Activated CD4-positive, alpha-beta T cell treated with anti-CD3 and anti-CD28 coated beads, Interleukin-2, Interleukin-6, amounts not matched to agents 100 ng/mL and 50 ng/mL, durations not matched to agents 16 hours and 8 hours (primary cell): ENCODE measurements at places on chromosomes 5 and 9.

DNA sequence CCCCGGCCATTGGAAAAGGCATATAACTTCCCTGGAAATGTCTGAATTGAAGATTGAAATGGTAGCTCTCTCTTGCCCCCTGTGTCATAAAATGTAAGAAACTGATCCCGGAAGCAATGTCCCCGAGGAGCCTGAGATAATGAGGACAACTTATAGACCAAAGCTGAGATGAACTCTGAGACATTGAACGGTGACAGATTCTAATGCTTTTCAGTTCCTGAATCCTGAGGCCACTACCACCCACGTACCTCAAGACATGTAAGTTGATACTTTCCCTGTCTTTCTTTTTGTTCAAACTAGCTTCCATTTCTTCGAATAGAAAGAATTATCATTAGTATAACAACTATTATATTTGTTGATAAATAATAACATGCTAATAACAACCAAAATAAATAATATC is 51.0 kb downstream of the KIF4B start:
- no peak for DNase-seq

GRCh38 chr5:127192836-127193338 is 97.7 kb upstream of the MEGF10 start:
- DNase-seq: no peak

DNA sequence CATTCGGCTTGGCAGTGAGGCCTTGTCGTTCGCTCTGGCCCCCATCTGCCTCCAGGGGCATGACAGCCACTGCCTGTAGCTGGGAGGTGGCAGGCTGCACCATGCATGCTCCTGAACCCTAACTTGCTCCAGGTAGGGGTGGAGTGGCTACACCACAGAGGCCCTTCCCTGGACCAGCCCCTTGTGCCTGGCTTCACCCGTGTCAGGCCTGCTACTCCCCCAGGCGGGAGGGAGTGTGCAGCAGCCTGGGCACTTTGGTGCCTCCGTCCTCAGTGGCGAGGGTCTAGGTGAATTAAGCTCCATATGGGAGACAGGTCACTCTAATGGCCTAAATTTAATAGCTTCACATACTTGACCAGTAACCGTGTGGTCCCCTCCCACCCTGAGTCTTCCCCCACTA is 59.4 kb upstream of the LMX1B start:
- DNase-seq: no peak

GRCh38 chr5:38540314-38540713 is 16.1 kb downstream of the LIFR start:
- DNase-seq: no peak

DNA sequence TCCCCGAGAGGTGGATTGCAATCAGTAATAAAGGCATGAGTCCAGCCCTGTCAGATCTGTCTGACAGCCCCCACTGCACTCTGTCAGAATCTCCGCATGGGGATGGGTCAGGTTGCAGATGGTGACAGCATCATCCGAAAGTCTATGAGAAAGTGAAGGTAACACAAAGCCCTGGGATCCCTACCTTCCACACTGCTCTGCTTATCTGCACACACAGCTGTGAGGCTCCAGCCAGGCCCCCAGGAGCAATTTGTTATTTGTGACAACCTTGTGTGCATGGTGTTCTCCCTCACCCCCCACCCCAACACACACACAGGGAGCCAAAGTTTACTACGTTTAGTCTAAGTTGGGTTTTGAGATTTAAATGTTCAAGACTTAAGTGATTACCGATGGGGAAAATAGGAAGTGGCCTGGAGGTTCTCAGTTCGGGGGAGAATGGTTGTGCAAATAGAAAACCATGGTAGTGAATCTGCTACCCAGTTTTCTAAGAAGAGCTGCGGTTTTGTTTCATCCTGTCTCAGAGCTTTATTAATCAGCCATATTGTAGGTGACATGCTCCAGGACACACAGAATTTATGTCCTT is 92.7 kb downstream of the SV2C start:
- peak; percentile 69 for DNase-seq

- DNase-seq: no peak
Measured at GRCh38 chr5:178394074-178394473, 161.5 kb upstream of the PHYKPL start.

DNA sequence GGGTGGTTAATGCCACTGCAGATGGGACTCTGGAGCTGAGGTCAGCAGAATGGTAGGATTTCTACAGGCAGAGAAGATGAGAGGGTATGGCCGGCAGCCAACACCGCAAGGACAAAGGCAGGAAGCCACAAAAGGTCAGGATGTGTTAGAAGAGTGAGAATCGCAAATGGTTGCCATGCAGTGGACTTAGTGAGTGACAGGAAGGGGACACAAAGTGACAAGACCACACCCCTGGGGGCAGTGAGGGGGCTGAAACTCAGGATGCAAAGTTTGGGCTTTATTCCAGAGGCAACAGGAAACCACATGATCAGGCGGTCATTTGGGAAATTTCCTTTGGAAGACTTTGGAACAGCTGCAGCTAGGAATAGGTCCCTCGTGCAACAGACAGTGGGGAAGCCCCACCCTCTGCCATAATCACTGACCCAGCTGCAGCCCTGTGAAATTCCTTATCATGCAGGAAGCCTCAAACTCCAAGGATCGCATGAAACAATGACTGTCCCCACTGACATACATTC is 14.2 kb upstream of the CCDC180 start:
- no peak for DNase-seq

DNA sequence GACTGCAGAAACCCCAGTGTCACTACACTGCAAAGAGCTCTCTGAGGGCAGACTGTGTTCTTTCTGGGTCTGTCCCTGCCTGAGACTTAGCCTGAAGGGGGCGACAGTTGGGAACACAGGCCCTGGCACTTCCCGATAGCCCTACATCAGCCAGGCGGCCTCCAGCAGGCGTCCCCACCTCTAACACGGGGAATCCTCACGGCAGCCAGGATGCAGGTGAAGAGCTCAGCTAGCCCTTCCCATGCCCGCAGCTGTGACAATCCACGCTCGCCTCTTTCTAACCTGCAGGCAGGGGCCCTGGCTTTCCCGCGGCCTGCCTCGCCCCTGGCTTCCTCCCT is 5.9 kb downstream of the MED22 start:
- DNase-seq: no peak

DNA sequence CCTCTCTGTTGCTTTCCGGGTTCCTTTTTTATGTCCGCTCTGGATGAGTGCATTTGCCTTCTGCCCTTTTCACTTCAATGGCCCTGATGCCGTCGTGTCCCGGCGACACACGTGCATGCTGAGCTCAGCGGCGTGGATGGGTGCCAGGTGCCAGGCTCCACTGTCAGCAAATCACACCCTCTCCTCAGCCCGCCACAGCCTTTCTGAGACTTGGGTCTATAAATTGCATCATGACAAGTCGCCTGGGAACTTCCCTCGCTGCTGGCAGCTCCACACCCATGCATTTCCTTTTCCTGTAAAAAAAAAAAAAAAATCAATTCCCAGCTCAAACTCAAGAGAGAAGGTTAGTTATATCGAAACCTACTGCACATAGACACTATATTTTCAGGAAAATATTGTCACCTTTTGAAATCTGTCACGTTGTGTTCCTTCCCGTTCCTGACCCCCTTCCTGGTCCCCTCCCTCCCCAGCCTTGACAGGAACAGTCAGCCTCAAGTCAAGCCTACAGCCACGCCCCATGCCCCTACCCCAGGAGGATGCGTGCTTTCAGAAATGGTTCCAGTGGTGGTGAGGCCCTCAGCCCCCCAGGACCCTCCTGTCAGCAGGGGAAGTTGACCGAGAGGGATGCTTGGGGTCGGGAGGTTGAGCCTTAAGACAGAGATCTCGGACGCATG is 110.3 kb upstream of the PTCH1 start:
- DNase-seq: peak; percentile 52

- no peak for DNase-seq
Measured at GRCh38 chr5:1770443-1770802, 29.2 kb downstream of the MRPL36 start.

DNA sequence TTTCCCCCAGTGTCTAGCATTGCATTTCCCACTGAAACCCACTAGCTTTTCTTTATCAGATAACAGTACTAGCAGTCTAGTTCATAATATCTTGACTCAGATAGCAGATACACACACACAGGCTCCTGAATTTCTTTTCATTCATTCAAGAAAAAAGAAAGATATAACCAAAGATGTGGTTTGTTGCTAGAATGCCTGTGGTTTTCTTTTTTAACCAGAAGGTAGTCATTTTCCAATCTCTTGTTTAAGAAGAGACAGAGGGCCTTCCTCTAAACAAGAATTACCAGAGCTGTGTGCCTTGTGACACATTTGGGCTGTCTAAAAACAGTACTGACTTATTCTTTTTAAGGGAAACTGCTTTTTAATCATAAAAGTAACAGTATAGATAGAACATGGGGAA is 167.3 kb downstream of the PJA2 start:
- DNase-seq: peak; percentile 40

GRCh38 chr9:99576876-99577275 is 244.8 kb upstream of the NR4A3 start:
- no peak for DNase-seq

GRCh38 chr5:68441309-68442073 is 225.9 kb downstream of the PIK3R1 start:
- peak; percentile 27 for DNase-seq
